ENCODE measurements at places on chromosomes 6 and 20.

- DNase-seq, result no peak
Measured at GRCh38 chr6:126067073-126067472, 80.7 kb downstream of the TRMT11 start.

- DNase-seq, result no peak
Measured at GRCh38 chr20:50175938-50176933, 14.4 kb upstream of the CEBPB start.

- no peak for DNase-seq
Measured at GRCh38 chr6:113629975-113630737, 227.0 kb upstream of the MARCKS start.

GRCh38 chr20:23248461-23248882, 102.1 kb upstream of the NXT1 start:
- peak; percentile 48 for DNase-seq

DNA sequence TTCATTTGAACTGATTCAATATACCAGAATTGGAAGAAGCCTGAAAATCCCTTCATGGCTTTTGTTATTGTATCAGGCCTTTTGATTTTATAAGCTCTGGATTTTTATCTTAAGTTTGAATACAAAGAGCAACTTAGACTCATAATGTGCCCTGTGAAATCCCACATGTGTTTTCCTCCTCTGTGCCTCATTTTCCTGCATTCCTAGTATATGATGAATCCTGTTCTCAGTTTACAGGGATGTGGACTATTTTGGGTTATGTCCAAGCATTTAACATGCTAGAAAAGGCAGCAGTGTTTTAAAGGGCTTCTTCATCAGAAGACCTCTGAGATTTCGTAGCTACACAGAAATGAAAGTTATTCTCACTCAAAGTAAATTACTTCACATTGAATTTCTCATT, 455.0 kb downstream of the RFPL4B start:
- peak; percentile 93 for DNase-seq

DNA sequence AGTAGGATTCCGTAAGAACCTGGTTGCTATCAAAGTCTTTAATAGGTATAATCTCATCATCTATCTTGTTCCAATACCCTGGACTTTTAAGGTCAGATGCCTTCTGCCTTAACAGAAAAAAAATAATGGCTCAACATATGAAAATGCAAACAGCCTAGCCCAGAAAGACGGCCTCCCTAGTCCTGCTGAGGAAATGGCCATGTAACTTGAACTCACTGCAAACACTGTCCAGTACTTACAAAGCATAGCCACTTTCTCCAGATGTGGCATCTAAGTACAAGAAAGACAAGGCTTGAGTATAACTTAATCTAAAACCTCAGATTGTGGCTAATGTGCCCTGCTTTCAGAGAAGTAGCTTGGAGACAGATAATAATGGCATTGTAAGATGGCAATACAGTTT, 26.5 kb downstream of the FASTKD5 start:
- no peak for DNase-seq

DNA sequence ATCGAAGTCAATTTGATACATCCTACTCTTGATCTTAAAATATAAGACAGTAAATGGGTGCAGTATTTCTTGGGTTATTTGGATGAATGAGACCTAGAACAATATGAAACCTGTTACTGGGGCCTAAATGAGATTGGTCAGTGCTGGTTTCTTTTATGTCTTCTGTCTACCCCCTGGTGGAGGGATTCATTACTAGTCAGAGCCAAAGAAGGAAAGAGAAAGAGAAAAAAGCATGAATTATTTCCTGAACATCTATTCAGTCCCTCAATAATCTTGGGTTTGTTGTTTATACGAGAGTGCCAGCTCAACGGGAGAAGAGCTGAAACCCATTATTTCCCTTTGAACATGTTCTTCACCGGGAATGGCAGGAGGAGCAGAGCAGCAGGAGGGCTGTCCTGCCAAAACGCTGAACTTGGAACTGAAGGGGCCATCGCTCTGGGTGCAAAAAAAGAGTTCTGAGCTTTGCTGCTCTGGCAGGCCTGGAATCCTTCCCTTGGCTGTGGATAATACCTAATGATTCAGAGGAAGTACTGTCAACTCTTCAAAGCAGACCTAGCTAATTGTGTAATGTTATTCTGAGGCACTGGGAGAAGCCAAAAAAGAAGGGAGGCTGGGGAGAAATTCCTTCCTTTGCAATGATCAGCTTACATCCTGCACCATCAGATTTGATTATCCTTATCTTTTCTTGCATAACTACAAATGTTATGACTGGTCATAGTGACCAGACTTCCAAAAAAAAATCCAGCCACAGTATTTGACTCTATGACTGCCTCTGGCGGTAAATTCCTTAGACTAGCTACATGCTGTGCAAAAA, 72.0 kb downstream of the BLOC1S5 start:
- peak; percentile 31 for DNase-seq

DNA sequence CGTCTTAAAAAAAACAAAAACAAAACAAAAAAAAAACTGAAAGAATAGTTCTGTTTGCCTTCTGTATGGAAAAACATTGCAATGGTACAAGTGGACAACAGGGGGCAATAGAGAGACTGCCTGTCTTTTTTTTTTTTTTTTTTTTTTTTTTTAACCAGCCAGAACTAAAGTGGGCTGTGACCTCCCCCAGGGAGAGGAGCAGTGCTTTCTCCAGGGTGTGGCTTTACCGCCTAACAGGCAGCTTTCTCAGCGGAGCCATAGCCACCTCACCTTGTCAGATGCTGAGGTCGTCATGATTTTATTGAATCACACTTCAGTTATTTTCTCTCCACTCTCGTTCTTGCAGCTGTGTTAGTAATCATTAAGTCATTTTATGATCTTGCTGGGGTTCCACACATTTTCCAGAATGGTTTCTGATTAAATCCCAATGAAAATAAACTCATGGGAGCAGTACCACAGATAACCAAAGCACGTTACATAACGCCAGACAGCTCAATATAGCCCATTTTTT, 78.4 kb downstream of the GMPR start:
- peak; percentile 56 for DNase-seq

DNA sequence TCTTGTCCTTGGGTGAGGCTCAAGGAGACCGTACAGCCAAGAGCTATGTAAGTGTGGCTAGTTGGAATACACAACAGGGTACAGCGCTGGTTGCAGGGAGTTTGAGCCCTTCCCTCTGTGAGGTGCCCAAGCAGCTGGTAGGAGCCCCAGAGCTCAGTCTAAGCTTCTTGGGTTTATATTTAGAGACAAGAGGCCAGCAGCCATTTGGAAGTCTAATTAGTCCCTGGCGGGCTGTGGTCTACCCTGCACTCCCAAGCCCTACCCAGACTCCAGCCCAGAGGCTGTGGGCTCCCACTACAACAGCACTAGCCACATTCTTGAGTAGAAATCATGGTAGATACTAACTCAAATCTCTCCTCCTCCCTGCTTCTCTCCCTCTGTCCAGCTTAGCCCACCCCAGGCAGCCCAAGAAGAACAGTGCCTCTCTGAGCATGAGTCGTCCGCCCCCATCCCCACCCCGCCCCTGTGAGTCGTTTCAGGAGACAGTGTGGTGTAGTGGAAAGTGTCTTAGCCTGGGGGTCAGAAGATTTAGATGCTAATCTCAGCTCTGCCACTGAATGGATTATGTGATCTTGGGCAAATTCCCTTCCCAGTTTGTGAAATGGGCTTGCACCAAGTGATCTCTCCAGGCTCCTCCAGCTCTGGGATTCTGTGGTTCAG, 37.8 kb downstream of the EIF2S2 start:
- DNase-seq, result no peak

GRCh38 chr6:446418-447366, 55.1 kb downstream of the IRF4 start:
- no peak for DNase-seq

GRCh38 chr6:131597446-131597845, 24.4 kb downstream of the ARG1 start:
- DNase-seq, result peak; percentile 5

DNA sequence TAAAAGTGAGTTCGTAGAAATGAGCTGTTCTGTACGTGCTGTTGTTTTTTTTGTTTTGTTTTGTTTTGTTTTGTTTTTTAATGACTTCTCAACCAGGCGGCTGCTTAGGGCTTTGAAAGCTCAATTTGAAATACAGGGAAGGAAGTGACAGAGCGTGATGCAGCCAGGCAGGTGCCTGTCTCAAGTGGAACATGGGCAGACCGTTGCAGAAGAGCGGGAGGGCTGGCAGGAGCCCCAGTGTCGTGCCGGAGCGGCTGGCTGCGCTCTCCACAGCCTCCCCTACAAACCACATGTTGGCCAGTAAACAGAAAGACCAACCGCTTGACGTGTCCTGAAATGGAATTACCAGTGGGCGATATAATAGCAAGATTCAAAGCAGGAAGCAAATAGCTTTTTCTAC, 164.9 kb upstream of the RREB1 start:
- DNase-seq, result peak; percentile 87

- peak; percentile 84 for DNase-seq
Measured at GRCh38 chr20:11716239-11716944, 201.3 kb upstream of the BTBD3 start.

DNA sequence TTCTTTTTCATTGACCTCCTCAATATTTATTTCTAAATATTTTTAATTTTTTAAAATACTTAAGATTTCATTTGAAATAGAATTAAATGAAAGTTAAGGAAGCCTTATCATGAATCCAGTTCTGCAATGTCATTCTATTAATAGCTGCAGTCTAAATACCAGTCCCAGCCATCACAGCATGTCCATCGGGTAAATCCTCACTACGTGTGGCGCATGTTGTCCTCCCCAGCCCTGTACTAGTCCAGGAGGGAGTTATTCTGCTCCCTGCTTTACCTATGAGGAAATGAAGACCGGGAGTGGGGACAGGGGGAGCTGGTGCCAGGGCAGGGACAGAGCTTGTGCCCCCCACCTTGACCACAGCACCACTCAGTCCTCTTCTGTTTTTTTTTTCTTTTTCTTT, 125.1 kb upstream of the QKI start:
- DNase-seq, result no peak
